Activated naive CD8-positive, alpha-beta T cell treated with anti-CD3 and anti-CD28 coated beads, Interleukin-2, amount 50 U/mL, for 16 hours (primary cell): ENCODE measurements at places on chromosomes 11 and 22.

DNA sequence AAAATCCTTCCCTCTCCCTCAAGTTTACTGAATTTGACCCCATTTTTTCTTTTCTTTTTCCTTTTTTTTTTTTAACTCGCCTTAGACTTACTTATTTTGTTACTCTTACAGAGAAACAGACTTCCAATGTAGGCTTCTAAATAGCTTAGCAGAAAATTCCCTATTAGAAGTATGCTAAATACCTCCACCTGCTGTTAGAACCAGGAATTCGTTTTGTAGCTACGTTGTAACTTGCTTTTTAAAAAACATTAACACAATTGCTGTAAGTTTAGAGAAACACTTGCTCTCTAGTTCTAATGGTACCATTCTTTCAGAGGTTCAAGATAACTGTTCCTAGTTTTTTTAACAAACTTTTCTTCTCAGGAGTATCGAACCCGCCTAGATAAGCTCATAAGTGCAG, 324.2 kb downstream of the DCDC1 start:
- DNase-seq, result no peak

DNA sequence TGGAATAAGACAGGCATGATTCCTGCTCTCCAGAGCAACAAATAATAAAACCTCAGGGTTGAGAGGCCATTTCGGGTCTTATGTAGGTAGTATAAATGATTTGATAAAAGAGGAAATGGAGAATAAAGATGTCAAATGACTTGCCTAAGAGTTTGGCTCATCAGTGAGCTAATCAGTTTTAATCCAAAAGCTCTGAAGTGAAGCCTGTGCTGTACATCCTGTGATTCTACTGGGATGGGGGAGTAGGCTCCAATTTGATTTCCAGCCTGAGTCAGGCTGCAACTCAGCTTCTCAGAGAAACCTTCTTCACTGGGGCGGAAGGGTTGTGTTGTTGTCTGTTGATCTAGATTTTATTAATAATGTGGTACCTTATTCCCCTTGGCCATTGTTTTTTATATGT, 192.2 kb upstream of the SORL1-AS1 start:
- DNase-seq, result no peak

DNA sequence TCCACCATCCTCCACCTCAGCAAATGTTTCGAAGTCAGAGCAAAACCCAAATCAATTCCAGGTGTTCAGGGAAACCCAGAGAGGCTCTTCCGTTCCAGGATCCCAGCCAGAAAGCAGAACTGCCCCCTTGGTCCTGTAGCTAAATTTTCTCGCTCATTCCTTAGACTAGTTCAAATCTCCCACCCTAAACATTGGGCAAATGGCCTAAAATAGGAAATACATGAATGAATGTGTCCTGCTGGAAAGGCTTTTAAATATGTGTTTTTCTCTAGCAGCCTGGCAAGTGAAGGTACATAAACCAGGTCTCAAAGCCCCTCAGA, 89.6 kb downstream of the ETS1 start:
- DNase-seq, result no peak

GRCh38 chr22:39244496-39245129, at the start of gene PDGFB:
Gene PDGFB (minus strand): TSS chr22:39244982. CDS start chr22:39243963, 1,019 bp downstream.
- no peak for DNase-seq

DNA sequence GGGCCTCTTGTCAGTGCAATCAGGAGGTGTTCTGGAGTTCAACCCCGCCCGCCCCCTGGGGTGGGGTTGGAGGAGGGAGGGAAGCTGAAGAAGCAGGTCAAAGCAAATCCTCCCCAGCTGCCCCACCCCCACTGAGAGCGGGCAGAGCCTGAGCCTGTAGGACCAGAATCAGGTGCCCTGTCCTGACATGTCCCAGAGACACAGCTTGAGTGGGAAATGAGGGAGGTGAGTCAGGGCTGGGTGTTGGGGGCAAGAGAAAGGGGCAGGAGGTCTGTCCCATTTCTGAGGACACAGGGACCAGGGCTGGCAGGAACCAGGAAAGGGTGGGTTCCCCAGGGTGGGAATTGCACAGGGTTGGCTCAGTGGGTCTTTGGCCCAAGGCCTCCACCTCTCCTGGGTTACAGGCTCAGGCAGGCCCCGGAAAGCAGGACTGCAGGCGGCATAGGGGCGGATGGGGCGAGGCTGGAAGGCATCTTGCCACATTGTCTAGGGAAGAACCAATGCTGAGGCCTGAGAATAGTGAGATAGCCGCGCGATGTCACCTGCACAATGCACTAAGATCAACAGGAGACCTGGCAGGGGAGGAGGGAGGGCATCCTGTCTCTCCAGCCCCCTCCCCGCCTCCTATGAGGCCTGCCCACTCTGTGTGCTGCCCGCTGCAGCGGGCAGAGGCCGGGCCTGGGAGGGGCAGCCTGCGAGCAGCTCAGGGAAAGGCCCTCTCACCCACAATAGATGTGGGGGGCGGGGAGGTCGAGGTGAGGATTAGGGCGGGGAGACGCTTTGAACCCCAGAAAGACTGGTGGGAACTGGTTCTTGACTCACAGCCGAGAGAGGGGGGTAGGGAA, 32.4 kb downstream of the NECTIN1 start:
- DNase-seq, result no peak

- DNase-seq, result no peak
Observed at GRCh38 chr11:11178671-11179638, 174.1 kb downstream of the CSNK2A3 start.

DNA sequence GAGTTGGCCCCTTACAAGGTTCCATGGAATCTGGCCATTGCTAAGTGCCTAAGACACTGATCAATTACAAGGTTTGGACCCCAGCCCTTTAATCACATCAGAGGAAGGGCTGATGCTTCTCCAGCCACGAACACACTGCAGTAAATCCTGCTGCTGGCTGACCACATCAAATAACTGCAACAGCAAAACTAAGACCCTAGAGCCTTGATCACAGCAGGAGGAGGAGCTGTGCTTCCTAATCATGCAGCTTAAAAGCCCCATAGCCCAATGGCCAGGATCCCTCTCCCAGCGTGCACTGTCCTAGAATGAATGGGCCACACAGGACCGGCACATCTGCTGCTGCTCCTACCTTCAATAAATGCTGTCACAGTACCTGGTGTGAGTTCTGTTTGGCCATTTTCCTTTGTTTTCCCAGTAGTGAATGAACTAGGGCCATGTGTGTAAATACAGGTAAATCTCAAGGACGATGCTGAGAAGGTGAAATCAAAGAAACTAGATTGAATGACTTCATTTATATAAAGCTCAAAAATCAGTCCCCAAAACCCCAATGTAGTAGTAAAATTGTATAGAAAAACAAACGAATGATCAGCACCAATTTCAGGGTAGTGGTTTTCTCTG, 12.7 kb downstream of the ZP1 start:
- DNase-seq, result no peak

- no peak for DNase-seq
Observed at GRCh38 chr22:35752006-35752862, 34.6 kb downstream of the APOL5 start.

DNA sequence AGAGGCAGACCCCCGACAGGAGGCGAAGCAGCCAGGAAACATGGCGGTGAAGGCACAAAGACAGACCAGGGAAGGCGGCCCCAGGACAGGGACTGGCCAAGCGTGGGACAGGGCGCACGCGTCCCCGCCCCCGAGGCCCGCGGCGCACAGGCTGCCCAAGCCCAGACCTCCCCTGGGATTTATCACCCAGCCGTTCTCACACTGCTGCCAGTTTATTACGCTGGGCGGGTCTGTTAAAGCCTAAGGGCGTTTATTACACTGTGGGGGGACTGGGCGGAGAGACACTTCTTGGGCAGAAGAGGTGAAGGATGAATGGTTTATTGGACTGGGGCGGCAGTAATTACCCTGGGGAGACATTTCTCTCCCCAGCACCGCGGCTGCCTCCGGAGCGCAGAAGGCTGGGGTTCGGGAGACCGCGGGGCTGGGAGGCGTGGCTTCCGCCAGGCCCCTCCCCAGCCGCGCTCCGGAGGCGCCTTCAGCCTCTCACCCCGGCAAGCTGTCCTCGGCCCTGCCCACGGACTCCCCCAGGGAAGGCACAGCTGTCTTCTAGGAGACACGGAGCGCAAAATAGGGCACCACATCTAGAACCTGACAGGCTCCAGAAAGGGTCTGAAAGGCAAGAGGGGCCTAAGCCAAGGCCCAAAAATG, 47.1 kb downstream of the SLC22A12 start:
- DNase-seq, result no peak

GRCh38 chr11:76765863-76766350, 17.2 kb upstream of the TSKU start:
- no peak for DNase-seq

GRCh38 chr22:20236052-20236717, 31.9 kb downstream of the RTN4R start:
- no peak for DNase-seq

- no peak for DNase-seq
Observed at GRCh38 chr22:41565403-41566054, 4.7 kb downstream of the CSDC2 start.
